NCI-H187 treated with DMSO at 0.1 percent for 48 hours (cell line): ENCODE measurements at places on chromosomes 11 and 22.

GRCh38 chr22:36302439-36303114, 49.6 kb downstream of the APOL1 start:
- no peak for DNase-seq

DNA sequence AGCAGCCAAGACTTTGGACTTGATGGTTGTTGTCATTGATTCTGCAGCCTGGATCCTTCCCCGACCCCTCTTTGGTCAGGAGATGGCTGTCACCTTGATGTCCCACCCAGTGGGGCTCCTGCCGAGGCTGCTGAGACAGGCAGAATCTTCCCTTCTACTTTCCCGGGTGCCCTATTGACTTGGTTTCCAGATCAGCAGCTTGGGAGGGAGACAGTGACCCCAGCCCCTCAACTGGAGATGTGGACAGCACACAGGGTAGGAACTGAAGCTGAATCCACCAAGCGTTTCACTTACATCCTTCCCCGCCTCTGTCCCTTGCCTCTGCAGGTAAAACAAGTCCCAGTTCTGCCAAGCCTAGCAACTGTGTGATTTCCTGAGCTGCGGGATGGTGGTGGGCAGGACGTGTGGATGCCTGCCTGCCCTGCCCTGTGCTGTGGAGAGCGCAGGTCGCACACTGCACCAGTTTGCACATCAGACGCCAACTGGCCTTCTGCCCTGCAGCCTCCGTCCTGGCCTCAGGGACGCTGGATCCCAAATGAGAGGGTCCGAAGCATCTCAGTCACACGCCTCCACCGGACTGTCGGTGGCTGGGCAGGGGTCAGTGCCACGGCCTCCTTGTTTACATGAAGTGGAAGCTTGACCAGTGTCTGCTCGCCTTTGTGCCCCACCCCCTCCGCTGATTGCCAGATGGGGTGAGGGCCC, 34.6 kb downstream of the FAM83F start:
- DNase-seq = no peak

- DNase-seq = no peak
These were observed 77.9 kb downstream of the ST3GAL4 start for GRCh38 chr11:126433244-126433846.

GRCh38 chr11:63491240-63491587, 247 bp upstream of the PLAAT5 start:
- DNase-seq = no peak

DNA sequence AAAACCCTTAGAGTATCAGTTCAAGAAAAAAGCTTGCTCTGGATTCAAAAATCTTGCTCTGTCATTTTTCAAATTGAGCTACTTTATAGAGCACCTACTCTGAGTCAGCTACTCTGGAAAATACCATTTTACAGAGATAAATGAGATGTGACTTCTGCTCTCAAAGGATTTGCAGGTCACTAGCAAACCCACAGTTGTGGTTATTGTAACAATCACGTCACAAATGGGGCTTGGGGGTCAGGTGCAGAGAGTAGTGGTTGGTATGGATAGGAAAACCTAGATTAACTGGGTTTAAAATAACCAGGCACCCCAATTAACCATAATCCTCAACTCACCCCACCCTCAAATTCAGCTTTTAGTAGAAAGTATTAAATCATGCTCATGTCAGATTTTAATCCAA, 52.3 kb downstream of the MSANTD4 start:
- DNase-seq = no peak

- DNase-seq = no peak
These were observed 21.5 kb downstream of the CTSC start for GRCh38 chr11:88315981-88316441.

DNA sequence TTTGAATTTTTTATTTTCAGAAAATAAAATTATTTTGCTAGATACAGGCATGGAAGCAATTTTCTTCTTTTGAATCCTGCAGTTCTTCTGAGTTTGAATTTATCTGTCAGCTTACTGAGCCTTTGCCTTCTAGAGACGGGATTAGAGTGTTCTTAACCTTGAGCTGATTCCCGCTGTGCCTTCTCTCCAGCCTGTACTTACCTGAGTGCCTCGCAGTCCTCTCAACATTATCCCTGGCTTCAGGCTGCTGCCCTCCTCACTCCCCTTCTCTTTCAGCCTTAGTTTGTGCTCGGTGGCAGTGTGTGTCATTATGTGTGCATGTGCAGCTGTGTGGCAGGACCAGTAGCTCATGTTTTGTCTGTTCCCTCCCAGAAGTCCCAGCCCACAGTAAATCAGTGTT, 24.3 kb downstream of the OSBP2 start:
- DNase-seq = no peak

DNA sequence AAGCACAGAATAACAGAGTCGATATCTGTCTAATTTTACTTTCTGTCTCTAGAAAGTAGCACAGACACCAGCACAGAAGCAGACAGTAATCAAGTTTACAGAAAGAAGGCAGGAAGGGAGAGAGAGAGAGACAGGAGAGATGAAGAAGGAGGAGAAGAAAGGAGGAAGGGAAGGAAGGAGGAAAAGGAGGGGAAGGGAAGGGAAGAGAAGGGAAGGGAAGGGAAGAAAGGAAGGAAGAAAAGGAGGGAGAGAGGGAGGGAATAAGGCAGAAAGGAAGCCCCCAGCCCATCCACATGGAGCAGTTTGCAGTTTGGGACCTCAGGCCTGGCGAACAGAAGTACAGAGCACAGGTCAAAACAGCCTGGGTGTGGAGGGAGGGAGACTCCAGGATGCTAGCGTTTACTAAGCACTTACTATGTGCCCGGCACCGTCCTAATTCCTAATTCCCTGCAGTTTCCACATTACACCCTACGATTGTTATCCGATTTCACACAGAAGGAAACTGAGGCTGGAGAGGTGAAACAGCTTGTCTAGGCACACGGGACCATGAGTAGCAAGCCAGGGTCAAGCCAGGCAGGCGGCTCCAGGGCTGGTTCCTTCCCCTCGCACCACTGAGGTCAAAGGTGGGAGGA, 46.0 kb upstream of the WNT7B start:
- DNase-seq = no peak

- no peak for DNase-seq
These were observed 80.9 kb downstream of the PLEKHA7 start for GRCh38 chr11:16933291-16933690.

GRCh38 chr11:1510928-1511327, 24.3 kb upstream of the MOB2 start:
- no peak for DNase-seq

GRCh38 chr11:45812581-45813548, 7.9 kb downstream of the SLC35C1 start:
- no peak for DNase-seq

- DNase-seq = no peak
These were observed 16.0 kb downstream of the TXN2 start for GRCh38 chr22:36465232-36466021.

GRCh38 chr11:128830290-128831173, 36.6 kb downstream of the KCNJ1 start:
- DNase-seq = no peak

DNA sequence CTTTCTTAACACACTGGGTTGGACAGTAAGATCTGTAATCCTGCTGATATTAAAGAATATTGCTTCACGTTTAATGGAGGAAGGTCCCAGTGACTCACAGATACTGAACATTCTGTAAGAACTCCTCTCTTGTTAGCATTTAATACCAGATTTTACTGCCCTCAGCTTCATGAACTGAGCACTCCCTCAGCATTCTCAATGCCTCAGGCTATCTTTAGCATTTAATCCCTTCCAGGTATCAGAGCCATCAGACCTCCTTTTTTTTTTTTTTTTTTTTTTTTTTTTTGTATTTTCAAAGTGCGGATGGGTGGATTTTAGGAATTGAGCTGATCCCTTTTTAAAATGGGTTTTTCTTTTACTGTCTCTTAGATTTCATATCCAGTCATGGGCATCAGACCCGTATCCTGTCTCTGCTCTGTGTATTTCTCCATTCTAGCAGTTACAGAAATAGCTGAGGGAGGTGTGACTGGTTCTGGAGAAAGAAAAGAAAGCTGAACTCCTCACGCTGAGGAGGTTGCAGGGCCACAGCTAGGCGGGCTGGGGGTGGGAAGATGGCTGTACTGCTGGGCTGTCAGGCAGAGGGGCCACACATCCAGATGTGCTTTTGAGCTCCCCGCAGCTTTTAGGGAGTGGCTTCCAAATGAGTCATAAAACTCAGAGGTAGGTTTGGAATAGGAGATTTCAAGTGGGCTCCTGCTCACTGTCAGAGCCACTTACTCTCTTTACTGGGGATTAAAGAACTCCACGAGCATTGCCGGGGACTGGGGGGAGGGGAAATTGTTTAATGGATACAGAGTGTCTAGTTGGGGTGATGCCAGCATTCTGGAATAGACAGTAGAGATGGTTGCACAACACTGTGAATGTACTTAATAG, 97.0 kb downstream of the SYT9 start:
- DNase-seq = peak; percentile 20

- no peak for DNase-seq
These were observed 54.4 kb downstream of the LINC01488 start for GRCh38 chr11:69535908-69536307.

DNA sequence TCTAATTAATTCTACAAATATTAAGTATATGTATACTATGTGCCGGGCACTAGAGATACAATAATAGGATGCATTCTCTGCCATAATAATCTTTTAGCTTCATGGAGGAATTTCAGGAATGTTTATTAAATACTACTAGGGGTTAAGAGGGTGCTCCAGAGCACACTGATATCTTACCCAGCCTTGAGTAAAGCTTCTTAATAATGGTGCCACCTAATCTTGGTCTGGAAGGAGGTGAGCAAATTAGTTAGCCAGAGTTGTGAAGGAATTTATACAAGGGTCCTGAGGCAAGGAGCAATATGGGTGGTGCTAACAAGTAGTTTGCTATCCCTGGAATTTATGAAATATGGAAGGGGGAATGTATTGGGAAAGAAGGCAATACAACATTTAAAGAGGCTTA, 21.7 kb downstream of the ELP4 start:
- DNase-seq = no peak

DNA sequence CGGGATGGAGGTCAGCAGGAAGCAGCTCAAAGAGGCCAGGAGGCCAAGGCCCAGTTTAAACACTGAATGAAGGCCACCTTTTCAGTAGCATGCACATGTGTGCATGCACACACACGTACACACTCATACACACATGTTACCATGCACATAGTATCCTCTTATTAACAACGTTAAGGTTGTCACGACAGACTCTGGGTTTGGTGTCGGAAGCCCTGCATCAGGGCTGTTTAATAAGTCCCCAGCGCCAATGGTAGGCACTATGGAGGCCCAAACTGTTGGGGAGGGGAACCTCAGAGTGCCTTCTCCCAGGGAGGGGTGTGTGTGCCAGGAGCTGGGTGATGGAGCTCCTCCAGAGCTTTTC, 39.5 kb upstream of the ADA2 start:
- no peak for DNase-seq

DNA sequence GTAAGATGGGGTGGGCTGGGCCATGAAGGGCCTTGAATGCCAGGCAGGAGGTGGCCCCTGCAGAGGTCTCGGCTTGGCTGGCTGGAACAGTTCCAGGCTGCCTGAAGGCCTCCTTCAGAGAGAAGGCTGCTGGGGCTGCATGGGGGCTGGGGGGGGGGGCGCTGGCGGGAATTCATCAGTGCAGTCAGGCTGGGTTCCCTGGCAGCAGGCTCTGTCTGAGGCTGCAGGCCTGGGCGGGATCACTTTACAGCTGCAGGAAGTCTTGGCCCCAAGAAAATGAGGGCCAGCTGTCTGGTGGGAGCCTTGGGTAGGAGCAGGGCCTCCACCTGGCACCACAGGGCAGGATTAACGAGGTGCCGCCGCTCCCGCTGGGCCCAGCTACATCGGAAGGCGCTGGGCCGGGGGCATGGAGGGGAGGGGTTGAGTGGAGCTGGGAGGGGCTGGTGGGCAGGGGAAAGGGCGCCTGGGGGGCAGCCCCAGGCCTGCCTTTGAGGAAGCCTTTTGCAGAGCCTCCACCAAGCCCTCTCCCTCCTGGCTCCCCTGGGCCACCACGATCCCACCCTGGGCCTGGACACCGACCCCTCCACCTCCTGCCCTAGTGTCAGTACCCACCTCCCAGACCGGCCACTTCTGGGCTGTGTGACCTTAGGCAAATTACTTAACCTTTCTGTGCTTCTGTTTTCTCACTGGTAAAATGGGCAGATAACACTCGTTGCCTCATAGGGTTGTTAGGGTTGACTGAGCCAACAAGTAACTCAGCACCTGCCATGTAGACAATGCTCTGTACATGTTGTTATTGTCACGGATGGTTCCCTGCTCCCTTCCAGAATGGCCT, 31.0 kb upstream of the HMOX1 start:
- DNase-seq = no peak

- DNase-seq = no peak
These were observed 27.3 kb upstream of the WNT7B start for GRCh38 chr22:46004105-46004866.

DNA sequence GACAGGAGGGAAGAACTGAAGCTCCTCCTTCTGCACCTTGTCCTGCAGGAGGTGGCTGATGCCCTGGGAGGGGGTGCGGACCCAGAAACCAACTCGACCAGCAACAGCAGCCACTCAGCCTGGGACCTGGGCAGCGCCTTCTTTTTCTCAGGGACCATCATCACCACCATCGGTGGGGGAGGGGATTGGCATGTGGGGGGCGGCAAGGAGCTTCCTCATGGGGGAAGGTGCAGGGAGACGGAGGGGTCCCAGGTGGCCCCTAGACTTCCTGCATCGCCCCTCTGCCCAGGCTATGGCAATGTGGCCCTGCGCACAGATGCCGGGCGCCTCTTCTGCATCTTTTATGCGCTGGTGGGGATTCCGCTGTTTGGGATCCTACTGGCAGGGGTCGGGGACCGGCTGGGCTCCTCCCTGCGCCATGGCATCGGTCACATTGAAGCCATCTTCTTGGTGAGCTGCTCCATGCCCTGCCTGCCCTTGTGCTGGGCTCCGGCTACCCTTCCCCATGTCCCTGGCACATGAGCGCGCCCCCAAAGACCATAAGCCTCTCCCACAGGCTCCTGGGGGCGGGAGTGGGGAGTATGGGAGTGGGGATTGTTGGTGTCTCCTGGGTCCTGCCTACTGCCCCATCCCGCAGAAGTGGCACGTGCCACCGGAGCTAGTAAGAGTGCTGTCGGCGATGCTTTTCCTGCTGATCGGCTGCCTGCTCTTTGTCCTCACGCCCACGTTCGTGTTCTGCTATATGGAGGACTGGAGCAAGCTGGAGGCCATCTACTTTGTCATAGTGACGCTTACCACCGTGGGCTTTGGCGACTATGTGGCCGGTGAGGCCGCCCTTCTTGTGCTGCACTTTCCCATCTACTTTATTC, 3.1 kb upstream of the CATSPERZ start:
- DNase-seq = no peak

DNA sequence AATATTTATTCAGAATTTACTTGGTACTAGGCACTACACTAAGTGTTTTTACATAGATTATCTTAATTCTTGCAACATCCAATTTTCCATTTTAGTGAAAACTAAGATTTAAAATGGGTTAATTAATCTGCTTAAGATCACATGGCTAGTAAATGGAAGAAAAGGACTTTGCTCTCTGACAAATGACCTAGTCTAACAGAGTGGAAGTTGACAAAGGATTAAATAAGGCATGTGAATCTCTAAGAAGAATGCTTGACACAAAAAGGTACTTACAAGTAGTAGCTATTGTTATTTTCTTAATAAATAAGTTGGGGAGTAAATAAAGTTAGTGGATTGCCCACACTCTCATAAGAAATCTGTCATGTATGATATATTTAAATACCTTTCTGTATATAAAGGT, 584.8 kb downstream of the DLG2 start:
- DNase-seq = no peak
